ENCODE measurements at places on chromosomes 6 and 20.
A peak's percentile ranks its signal among the peaks of the same experiment; 100 is the strongest.

DNA sequence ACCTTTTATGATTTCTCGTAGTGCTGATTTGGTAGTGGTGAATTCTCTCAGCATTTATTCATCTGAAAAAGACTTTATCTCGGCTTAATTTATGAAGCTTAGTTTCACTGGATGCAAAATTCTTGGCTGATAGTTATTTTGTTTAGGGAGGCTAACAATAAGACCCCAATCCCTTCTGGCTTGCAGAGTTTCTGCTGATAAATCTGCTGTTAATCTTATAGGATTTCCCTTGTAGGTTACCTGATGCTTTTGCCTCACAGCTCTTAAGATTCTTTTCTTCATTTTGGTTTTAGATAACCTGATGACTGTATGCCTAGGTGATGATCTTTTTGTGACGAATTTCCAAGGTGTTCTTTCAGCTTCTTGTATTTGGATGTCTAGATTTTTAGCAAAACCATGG is 388.7 kb downstream of the UTRN start:
- no peak for DNase-seq

DNA sequence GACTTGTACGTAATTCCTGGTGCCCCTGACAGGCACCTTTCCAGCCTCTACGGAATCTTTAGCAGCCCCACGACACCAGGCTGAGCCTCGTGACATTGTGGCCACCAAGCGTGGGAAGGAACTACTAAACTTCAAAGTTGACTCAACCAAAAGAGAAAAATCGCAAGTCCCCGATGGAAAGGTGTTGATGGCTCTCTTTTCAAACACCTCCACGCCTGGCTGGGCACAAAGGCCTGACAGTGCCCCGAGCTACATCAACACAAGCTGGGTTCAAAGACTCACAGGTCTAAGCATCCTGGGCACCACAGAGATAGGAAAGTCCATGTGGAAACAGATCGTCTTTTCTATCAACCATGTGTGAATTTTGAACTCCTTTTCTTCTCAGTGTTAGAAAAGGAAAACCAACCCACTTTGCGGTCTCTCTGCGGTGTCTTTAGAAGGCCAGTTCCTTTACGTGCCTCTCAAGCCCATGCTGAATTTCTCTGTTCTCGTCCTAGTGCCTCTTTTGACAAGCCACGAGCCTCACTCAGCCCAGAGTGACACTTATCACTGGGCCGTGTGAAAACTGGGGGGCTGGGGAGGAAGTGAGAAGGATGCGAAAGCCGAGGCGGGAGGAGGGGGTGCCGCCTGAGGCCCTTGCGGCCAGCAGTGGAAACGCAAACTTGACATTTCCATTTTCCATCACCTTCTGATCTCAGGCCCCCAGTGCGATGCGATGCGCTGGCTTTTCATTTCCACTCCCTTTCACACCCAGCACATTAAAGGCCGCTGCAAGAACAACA is 59.4 kb downstream of the GFOD1 start:
- peak; percentile 46 for DNase-seq

- DNase-seq = no peak
These were observed 12.7 kb downstream of the CCN6 start for GRCh38 chr6:112066606-112067005.

- DNase-seq = no peak
These were observed 144.0 kb upstream of the AGPAT4 start for GRCh38 chr6:161417717-161418462.

DNA sequence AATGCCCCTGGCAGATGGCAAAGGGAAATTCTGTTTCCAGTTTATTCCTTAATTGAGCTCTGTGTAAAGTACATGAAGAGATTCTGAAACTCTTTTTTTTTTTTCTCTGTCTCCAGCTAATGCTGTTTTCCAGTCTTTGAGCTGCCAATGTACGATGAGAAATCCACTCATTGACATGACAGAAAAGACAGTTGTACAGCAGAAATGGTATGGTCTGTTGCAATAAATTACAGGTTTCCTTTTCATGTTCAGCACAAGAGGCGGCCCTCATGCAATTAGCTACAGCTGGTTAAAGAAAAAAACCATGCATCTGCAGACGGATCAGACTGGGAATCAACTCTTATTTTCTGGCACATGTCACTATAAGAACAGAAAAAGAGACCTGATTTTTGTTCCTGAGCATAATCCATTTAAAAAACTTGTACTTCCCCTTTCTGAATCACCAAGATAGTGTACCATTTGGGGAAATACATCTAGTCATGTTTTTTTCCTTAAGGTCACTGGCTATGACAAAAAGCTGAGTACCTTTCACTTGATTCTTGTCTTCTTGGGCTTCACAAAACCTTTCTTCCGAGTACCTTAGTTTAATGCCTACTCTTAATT is 289.8 kb upstream of the PREP start:
- no peak for DNase-seq

DNA sequence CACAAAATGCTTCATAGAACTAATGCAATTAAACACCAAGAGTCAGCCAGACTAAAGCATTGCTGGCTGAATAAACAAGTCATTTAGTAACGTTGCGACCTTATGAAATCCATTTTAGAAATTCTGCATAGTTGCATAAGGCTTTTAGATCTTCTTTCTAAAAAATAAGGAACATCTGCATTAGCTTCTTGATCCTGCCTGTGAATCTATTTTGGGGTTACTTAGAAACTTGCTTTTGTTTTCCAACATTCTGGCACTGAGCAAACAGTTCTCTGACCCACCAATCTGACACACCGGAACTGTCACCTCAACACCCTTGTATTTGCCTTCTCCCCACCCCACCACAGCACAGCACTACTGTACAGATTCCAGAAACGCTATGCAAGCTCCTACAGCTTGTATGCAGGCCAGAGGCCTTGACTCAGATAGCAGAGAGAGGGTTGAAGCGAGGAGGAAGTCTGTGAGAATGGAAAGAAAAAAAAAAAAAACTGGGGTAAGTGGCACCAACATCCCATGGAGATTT is 55.0 kb downstream of the KIF13A start:
- no peak for DNase-seq

GRCh38 chr6:112343390-112343789 is 3.7 kb upstream of the RFPL4B start:
- no peak for DNase-seq

Data from activated T-cell treated with anti-CD3 and anti-CD28 coated beads for 1 hour (primary cell).